ENCODE measurements at places on chromosomes 7 and 10. TPM values are rescaled to one million over a fixed set of nuclear protein-coding genes. Genes with fewer than 3 reads are reported as not detected.

CHRM2 gene
- not detected for total RNA-seq

NDUFB8 gene
- 158 TPM for total RNA-seq

WDR86 gene
- total RNA-seq: not detected

EPHA1 gene
- total RNA-seq: under 0.01 TPM

CLRN3 gene
- not detected for total RNA-seq

NYAP1 gene
- 2.7 TPM for total RNA-seq

GSAP gene
- total RNA-seq: 1.7 TPM

SLC18A3 gene
- not detected for total RNA-seq

CALML3 gene
- total RNA-seq: not detected

ACSL5 gene
- 10.6 TPM for total RNA-seq

HOXA4 gene
- total RNA-seq: 1.9 TPM

TMEM139 gene
- total RNA-seq: not detected

ERVW-1 gene
- not detected for total RNA-seq

INA gene
- 0.29 TPM for total RNA-seq

CYP3A5 gene
- not detected for total RNA-seq

TMEM213 gene
- not detected for total RNA-seq

FAM204A gene
- 91.4 TPM for total RNA-seq

COPS6 gene
- 103 TPM for total RNA-seq

AGAP5 gene
- 6.0 TPM for total RNA-seq

NEURL1 gene
- 0.43 TPM for total RNA-seq

BCCIP gene
- total RNA-seq: 93.2 TPM

GPR26 gene
- not detected for total RNA-seq

LOXL4 gene
- 1.6 TPM for total RNA-seq

OR2A42 gene
- total RNA-seq: not detected

CPEB3 gene
- 2.0 TPM for total RNA-seq

CRPPA gene
- total RNA-seq: 2.3 TPM

LRRC17 gene
- 4.4 TPM for total RNA-seq

IL6 gene
- 23.7 TPM for total RNA-seq

LRRD1 gene
- 0.07 TPM for total RNA-seq

NAT16 gene
- total RNA-seq: not detected

PKD1L1 gene
- 1.6 TPM for total RNA-seq

CLDN3 gene
- total RNA-seq: 0.27 TPM

CDNF gene
- total RNA-seq: 0.65 TPM

TMEM176A gene
- not detected for total RNA-seq

NCAPG2 gene
- 67.6 TPM for total RNA-seq

PNLIPRP1 gene
- not detected for total RNA-seq

CAV2 gene
- total RNA-seq: 406 TPM

FKBP9 gene
- total RNA-seq: 95.6 TPM

MMP21 gene
- 0.13 TPM for total RNA-seq

PIK3CG gene
- 22.9 TPM for total RNA-seq

CFAP70 gene
- total RNA-seq: 0.40 TPM

RSPH10B gene
- total RNA-seq: not detected

Measured in thoracic aorta endothelial cell (primary cell).